Activated CD8-positive, alpha-beta memory T cell treated with anti-CD3 and anti-CD28 coated beads for 1 hour (primary cell): ENCODE measurements at places on chromosomes 3 and 15.

- no peak for DNase-seq
These were observed 38.5 kb upstream of the MRPL3 start for GRCh38 chr3:131541288-131541687.

GRCh38 chr3:86973440-86973839 is 17.5 kb downstream of the VGLL3 start:
- DNase-seq: no peak

DNA sequence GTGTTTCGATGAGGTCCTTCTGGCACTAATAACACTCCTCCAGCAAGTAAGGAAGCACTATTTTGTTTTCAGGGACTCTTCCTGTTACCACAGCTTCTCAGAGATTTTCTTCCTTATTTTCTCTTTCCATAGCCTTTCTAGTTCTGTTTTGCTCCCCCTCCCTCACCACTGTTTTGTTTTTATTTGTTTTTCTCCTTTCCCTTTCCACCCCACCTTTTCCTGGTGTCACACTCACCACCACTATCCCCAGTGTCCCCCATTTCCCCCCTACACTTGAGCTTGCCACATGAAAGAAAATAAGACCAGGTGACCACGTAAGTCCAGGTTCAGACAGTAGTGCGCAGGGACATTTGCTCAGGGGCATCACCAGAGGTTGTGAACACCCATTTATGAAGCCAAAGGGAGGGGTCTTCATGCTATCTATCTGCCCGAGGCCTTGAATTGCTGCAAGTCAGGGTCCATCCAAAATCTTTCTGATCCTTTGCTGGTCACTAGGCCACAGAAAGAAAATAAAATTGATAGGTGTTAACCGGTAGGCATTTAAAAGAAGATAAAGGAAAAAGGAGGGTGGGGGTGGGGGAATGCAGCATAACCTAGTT is 1.4 kb upstream of the RFTN1 start:
- no peak for DNase-seq

GRCh38 chr3:135141672-135142071 is 346.6 kb downstream of the EPHB1 start:
- no peak for DNase-seq

DNA sequence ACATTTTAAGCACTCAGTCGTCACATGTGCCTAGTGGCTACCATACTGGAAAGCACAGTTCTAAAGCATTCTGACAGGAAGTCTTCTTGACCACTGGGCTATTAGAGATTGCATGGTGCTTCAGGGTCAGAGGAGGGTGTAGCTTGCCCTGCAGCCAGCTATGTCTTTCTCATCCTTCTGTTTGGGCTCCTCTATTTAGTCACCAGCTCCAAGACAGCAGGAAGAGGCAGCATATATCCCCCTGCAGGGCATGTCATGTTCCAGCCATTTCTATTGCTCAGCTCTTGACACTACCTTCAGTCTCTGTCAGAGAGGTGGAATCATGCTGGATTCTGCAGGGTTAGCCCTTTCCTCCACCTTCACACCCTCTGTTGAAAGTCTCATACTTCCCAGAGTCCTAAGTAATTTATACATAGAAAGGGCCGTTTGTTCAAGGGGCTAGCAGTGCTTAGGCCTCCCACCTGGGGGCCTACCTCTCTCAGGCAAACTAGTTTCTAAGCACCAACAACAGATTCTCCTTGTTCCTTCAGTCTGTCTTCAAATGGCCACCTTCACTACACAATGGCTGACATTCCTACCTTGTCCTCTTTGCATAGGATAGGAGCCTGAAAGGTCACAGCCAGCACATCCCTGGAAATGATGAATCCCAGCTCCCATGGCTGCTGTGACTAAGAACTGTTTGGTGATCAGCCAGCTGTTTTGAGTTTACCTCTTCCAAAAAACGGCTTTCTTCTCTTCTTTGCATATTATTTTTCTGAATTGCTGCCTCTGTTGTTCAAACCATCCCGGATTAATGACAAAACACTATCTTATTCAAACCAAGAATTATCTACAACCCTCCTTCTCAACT is 115.7 kb upstream of the BFSP2 start:
- DNase-seq: no peak

DNA sequence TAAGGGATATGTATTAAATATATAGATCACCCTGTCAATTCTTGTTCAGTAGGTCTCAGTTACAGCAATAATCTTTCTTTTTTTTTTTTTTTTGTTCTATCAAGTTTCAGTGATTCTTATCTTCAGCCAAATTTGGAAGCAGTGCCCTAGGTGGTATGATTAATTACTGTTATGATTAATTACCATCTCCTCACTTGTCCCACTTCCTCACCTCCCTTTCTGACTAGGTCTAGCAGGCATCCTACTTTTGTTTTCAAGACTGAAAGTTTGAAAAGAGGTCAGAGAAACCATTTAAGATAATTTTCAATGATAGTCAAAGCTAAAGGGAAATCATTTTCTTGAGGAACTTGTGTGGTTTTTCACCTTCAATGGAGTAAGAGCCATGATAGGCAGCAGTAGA is 144.0 kb upstream of the CNTN4 start:
- DNase-seq: no peak

GRCh38 chr3:160477750-160478149 is 28.2 kb upstream of the TRIM59 start:
- DNase-seq: no peak

DNA sequence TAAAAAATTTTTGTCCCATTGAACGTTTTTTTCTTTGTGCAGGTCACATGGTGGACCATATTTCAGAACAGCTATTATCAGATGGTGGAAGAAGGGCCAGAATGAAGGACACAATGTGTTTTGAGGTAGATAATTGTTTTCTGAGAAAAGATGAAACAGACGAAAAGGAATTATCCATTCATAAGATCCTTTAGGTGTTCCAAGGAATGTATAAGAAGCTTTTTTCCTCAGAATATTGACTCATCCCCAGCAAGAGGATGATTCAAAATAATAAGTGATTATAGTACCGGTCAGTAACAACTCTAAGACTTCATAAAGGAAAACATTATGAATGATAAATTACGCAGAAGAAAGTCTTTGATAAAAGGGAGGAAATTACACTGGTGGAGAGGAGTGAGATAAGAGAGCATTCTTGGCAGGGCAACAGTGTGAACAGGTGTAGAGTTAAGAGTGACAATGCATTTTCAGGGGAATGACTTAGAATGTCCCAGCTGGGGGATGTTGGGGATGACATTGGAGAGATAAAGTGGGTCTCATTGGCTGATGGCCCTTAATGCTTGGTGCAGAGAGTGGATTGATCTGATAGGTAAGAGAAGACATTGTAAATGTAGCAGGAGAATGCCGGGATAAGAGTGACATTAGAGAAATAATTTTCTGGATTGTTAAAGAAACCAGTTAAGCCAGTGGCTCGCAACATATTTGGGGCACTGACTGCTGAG is 27.0 kb upstream of the AQP9 start:
- DNase-seq: no peak

- DNase-seq: no peak
These were observed 475.3 kb downstream of the FHIT start for GRCh38 chr3:60775985-60776384.
